Calu3 (cell line): ENCODE measurements at places on chromosomes 4 and X.

DNA sequence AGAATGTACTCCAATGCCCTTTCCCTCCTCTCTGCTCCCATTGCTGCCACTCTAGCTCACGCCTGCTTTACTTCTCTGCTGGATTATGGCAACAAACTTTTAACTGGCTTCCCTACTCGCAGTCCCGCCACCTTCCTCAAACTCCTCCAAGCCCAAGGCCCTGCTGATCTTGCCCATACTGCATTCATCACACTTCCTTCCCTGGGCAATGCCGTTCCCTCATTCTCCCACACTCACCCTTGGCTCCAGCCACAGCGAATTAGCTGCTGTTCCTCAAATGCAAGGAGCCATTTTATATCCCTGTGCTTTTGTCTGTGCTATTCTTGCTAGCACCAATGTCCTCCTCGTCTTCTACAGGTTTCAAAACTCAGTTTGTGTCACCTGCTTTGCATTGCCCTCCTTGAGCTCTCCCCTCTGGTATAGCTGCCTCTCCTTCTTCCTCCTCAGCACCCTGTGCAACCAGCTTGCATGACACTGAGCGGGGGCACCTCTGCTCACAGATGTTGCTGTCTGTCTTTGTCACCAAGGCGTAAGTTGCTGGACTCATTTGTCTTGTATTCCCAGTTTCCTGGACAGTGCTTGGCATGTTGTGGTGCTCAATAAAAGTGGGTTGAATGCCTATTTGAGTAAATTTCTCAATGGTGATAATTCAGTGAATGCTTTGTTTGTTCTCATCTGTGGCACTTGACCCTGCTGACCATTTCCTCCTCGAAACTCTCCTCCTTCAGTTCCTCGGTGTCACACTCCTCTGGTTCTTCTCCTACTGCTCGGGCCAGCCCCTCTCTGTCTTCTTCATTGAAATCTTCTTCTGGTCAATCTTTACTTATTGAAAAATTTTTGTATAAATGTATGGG, 22.4 kb upstream of the MGST2 start:
- peak overlapping the region; percentile 87 for H3K27ac ChIP-seq
- no peak for DNase-seq
- peak overlapping the region; percentile 45 for H3K4me3 ChIP-seq
- peaks cover 61% of the 10 kb centered on the region for H3K4me1 ChIP-seq

- H3K4me1 ChIP-seq: peaks cover 7% of the 10 kb centered on the region
- H3K4me3 ChIP-seq: no peak overlapping the region
Measured at GRCh38 chr4:124325690-124326089, 386.8 kb downstream of the ANKRD50 start.

DNA sequence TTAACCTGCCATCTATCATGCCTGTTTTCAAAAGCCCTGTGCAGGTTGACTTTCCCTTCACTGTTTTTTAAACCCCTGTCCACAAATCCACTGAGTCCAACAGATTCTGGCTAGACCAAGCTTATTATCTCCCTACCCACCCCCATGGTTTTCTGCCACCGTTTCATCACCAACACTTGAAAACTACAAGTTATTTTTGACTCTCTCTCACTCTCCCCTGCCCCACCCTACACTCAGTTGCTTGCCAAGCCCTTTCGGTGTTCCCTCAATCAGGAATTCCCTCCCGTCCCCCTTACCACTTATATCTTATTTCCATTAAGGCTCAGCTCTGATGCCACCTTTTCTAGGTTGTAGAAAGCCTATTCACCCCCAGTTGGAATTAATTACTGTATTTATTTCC, 29.7 kb downstream of the ATG4A start:
- no peaks in the 10 kb centered on the region for H3K4me1 ChIP-seq
- no peak overlapping the region for H3K4me3 ChIP-seq
- DNase-seq: no peak
- no peak overlapping the region for H3K27ac ChIP-seq
- H3K27me3 ChIP-seq: no peaks in the 10 kb centered on the region

DNA sequence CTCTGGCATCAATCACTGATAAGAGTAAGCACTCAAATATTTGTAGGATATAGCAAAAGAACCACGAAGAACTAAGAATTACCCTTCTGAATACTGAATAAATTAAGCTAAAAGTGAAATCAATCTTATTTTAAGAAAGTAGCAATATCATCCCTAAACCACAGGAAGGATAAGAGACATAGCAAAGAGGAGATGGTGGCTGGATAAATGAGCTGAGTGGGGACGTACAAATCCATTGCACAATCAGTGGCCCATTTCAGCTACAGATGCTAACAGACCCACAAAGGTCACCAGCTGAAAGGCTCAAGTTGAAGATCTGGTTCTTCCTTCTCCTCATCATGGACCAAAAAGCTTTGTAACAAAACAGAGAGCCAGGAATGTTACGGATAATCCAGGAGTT, 77.1 kb downstream of the SLC9A7 start:
- H3K27me3 ChIP-seq: no peaks in the 10 kb centered on the region
- H3K4me1 ChIP-seq: no peaks in the 10 kb centered on the region
- no peak overlapping the region for H3K27ac ChIP-seq
- DNase-seq: no peak

DNA sequence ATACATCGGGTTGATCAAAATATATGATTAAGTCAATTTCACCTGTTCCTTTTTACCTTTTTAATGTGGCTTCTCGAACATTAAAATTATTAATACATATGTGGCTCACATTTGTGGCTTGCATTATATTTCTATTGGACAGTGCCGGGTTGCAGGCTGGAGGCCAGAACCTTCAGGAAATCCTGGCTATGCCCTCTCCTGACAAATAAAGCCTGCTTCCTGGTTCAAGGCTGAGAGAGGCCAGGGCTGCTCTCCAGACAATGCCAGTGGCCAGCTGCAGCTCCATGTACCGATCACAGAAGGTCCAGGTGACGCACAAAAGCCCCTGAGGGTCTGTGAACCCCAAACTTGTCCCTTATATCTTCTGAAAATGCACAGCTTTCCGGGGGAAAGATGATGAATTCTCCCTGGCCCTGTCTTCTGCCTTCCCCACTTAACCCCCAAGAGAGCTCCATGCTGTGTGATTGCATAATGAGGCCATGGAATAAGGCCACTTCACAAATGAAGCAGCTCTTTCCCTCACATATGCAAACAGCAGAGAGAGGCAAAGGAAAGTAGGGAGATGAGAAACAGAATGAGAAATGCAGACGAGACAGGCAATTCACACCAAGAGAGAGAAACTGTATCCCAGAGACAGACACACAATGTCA, 241.2 kb downstream of the BCOR start:
- no peak overlapping the region for H3K27ac ChIP-seq
- H3K36me3 ChIP-seq: no peaks in the 10 kb centered on the region
- no peak overlapping the region for H3K4me3 ChIP-seq
- no peak for DNase-seq
- H3K27me3 ChIP-seq: no peaks in the 10 kb centered on the region
- peaks cover 19% of the 10 kb centered on the region for H3K4me1 ChIP-seq

DNA sequence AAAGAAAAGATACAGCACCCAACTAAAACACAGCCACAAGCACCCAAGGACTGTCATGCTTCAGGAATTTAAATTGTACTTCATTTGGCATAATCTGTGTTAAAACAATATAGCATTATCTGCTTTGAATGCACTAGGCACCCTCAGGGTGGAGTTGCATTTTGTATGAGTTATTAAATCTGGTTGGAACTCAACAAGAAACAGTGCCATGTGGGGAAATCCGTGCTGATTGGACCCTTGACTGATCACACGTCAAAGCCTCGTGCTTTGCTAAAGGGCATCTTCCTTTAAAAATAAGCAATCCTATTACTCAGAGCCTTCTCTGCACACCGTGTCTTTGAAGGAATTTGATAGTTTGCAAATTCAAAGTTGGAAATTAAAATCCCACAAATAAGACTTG, 35.4 kb downstream of the IGFBP7 start:
- H3K4me1 ChIP-seq: peaks cover 34% of the 10 kb centered on the region
- peaks cover 7% of the 10 kb centered on the region for H3K36me3 ChIP-seq
- no peak for DNase-seq
- H3K4me3 ChIP-seq: no peak overlapping the region

DNA sequence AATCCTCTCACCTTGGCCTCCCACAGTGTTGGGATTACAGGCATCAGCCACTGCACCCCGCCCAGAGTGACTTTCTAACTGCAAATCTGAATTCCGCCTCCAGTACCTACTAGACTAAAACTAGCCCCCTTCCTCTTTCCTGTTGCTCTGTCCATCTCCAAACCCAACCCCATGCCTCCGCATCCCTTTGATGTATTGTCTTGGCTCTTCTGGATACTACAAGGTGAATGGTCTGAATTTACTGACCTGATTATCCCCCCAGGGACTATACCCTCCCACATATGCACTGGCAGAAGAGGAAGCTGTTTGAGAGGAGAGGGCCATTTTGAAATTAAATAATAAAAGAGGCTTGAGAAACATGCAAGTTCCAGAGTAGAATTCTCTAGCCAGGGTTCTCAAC, 17.7 kb upstream of the TFDP3 start:
- no peaks in the 10 kb centered on the region for H3K27me3 ChIP-seq
- no peak overlapping the region for H3K4me3 ChIP-seq
- H3K27ac ChIP-seq: no peak overlapping the region
- H3K4me1 ChIP-seq: no peaks in the 10 kb centered on the region

DNA sequence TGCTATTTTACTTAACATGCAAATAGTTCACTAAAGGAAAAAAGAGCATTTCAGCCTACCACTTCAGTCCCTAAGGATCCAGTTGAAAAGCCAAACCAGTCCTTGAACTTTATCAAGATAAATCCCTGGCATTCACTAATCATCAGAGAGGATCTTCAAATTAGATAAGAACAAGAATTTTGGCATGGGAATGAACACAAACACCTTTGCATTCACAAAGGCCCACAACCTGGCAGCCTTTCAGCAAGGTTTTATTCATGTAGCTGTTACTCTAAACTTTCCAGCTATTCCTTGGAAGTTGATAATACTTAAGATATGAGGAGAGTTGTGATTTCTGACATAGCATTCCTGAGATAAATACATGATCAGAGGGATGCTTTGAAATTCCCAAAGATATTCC, 193.4 kb downstream of the LRBA start:
- no peak overlapping the region for H3K27ac ChIP-seq
- no peaks in the 10 kb centered on the region for H3K36me3 ChIP-seq
- no peak overlapping the region for H3K4me3 ChIP-seq
- no peaks in the 10 kb centered on the region for H3K27me3 ChIP-seq
- DNase-seq: no peak

- no peak for DNase-seq
- H3K4me1 ChIP-seq: no peaks in the 10 kb centered on the region
- no peak overlapping the region for H3K4me3 ChIP-seq
- no peaks in the 10 kb centered on the region for H3K36me3 ChIP-seq
- no peak overlapping the region for H3K27ac ChIP-seq
Measured at GRCh38 chr4:146053891-146054290, 115.3 kb upstream of the ZNF827 start.

- DNase-seq: no peak
- H3K27ac ChIP-seq: no peak overlapping the region
- H3K4me3 ChIP-seq: no peak overlapping the region
- H3K27me3 ChIP-seq: peaks cover 12% of the 10 kb centered on the region
- no peaks in the 10 kb centered on the region for H3K36me3 ChIP-seq
Measured at GRCh38 chr4:146564492-146564891, 42.8 kb upstream of the SLC10A7 start.

GRCh38 chr4:74540193-74540592, 95.3 kb downstream of the AREG start:
- no peak for DNase-seq
- peaks cover 28% of the 10 kb centered on the region for H3K36me3 ChIP-seq
- peaks cover 22% of the 10 kb centered on the region for H3K4me1 ChIP-seq

- DNase-seq: no peak
- H3K27ac ChIP-seq: no peak overlapping the region
- no peak overlapping the region for H3K4me3 ChIP-seq
- H3K4me1 ChIP-seq: no peaks in the 10 kb centered on the region
Measured at GRCh38 chr4:30553151-30553550, 167.0 kb upstream of the PCDH7 start.
